ENCODE measurements at places on chromosomes 4 and X.
A peak's percentile ranks its signal among the peaks of the same experiment; 100 is the strongest.

- no peak for DNase-seq
Observed at GRCh38 chrX:39985071-39985470, 112.7 kb downstream of the BCOR start.

DNA sequence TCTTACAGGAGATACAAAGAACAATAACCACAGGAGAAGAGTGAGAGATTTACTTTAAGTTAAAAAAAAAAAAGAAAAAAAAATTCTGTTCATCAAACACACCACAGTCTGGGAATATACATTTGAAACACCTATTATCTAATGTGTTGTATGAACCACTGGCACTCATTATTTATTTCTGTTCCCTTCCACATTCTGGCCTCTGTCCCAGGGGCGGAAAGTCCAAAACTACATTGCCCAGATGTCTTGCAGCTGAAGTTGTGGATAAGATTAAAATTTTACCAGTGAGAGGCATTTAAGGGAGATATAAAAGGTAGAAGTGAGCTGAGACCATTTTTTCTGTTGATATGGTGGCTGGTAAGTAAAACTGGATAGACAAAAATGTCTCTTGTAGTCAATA is 56.2 kb downstream of the SCLT1 start:
- no peak for DNase-seq

DNA sequence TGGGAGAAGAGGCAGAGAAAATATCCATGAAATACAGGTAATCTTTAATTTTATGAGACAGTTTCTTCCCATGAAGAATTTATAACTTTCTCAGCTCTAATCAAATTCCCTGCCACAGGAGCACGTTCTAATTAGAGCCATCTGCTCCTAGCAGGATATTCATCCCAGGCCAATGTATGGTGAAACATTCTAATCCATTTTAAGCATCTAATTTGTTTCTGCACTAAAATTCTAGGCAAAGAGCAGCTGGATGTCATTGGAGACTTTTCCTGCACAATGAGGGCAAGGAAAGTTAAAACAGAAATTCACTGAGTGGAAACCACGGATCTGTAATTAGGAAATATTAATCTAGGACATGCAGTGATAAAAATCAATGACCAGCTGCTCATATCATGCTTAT is 107.7 kb upstream of the ZFP42 start:
- no peak for DNase-seq

- DNase-seq = no peak
Observed at GRCh38 chr4:13968723-13969122, 341.2 kb upstream of the BOD1L1 start.

DNA sequence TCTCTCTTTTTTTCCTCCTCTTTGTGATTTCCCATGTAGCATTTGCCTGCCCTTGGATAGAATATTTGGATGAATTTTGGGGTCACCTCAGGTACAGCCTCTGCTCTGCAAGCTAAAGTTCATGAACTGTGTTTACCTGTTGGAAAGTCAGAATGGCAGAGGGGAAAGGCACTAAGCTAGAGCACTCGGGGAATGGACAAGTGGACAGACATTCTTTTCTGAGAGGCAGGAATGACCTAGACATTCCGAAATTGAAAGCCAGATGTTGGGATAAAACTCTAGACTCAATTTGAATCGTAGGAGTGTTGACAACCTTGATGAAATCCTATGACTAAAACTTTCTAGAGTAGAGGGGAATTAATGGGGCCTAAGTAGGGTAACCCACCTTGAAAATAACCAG is 56.1 kb downstream of the LUZP4 start:
- no peak for DNase-seq

GRCh38 chrX:39857780-39858179 is 240.0 kb downstream of the BCOR start:
- DNase-seq = peak; percentile 18

- peak; percentile 14 for DNase-seq
Observed at GRCh38 chr4:54230484-54231418, 1.7 kb downstream of the PDGFRA start.

DNA sequence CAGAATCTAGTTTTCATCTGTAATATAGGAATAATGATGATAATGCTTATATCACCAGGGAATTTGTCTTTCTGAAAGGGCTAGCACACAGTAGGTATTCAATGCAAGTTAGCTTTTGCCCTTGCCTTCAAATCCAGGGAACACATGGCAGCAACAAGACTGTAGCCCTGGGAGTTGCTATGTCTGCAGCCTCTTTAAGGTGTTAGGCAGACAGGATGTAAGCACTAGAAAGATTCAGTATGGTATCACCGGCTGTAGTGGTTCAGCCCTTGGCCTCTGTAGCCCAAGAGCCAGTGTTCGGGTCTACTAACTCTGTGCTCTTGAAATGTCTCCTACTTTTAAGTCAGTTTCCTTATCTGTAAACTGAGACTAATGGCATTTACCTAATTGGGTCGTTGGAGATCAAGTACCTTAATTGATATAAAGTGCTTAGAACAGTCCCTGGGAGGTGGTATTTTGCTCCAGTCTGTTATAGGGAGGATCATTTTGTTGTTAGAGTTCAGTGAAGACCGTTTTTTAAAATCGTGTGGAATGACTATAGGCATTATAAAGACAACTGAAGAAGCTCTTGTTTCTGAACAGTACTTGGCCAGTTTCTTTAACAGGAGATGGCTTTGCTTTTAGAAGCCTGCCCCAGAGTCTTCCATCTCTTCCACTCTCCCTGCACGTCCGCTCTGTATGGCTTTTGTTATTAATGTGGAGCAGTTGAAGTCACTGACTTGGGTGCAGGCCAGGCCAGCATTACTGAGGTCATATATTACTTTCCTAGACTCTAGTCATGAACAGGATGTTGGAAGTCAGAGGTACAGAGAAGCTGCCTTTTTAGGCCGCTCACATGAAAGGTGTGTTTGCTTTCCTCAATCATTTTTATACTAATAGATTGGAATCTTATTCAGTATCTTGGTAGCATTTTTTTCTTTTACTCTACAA is 44.8 kb downstream of the GAB1 start:
- no peak for DNase-seq

- DNase-seq = no peak
Observed at GRCh38 chr4:2400841-2401609, 17.4 kb downstream of the ZFYVE28 start.

DNA sequence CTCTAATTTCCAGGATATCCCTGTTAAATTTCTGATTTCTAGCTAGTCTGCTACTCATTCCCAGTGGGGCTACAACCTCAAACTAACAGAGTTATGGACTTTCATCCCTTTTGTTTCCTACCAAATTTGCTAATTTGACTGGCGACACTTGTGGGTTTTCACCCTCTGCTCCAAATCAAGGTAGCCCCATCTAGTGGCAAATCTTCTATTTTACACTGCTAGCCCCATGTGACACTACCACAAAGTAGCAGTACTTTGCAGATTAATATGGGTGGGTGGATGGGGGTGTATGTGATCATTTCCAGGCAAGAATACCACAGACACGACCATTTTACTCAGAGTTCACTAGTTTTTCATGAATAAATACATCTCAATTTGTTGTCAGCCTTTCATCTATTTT is 150.3 kb downstream of the MSL3 start:
- DNase-seq = peak; percentile 5

GRCh38 chrX:109190542-109190941 is 291.3 kb downstream of the GUCY2F start:
- no peak for DNase-seq

DNA sequence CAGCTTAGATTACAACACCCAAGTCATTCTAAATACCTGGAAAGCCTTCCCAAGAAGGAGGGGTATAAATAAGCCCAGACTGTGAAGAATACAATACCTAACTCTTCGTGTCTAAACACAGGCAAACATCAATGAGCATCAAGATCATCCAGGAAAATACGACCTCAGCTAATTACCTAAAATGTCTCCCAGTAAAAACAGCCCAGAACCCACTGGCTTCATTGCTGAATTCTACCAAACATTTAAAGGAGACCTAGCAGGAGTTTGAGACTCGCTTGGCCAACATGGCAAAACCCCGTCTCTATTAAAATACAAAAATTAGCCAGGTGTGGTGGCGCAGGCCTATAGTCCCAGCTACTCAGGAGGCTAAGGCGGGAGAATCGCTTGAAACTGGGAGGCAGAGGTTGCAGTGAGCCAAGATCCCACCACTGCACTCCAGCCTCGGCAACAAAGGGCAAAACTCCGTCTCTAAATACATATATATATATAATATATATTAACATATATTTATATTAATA is 19.1 kb upstream of the HSFX4 start:
- DNase-seq = no peak

DNA sequence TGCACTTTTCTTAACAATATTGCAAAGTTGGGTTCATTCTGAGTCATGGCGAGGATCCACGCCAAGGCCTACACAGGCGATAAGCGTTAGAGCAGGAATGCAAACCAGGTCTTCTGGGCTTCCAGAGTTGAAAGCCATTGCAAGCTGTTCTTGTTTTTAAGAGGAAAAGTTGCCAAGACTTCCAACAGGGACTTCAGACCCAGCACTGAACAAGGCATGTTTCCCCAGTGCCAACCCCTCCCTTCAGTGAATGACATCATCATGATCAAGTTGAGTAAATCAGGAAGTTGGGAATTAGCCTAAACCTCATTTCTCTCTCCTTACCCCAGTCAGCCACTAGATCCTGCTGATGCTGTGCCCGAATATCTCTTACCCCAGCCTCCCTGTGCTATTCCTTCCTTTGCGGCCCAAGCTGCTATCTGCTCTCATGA is 355.1 kb downstream of the HS3ST1 start:
- DNase-seq = no peak

DNA sequence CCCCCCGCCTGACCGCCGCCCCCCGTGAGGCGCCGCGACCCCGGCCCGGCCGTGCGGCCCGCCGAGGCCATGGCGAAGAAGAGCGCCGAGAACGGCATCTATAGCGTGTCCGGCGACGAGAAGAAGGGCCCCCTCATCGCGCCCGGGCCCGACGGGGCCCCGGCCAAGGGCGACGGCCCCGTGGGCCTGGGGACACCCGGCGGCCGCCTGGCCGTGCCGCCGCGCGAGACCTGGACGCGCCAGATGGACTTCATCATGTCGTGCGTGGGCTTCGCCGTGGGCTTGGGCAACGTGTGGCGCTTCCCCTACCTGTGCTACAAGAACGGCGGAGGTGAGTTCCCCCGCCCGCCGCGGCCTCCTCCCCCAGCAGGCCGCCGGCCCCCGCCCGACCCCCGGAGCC is 780 bp downstream of the SLC6A8 start:
- DNase-seq = no peak

GRCh38 chr4:110290511-110290910 is 92.1 kb upstream of the ELOVL6 start:
- no peak for DNase-seq

DNA sequence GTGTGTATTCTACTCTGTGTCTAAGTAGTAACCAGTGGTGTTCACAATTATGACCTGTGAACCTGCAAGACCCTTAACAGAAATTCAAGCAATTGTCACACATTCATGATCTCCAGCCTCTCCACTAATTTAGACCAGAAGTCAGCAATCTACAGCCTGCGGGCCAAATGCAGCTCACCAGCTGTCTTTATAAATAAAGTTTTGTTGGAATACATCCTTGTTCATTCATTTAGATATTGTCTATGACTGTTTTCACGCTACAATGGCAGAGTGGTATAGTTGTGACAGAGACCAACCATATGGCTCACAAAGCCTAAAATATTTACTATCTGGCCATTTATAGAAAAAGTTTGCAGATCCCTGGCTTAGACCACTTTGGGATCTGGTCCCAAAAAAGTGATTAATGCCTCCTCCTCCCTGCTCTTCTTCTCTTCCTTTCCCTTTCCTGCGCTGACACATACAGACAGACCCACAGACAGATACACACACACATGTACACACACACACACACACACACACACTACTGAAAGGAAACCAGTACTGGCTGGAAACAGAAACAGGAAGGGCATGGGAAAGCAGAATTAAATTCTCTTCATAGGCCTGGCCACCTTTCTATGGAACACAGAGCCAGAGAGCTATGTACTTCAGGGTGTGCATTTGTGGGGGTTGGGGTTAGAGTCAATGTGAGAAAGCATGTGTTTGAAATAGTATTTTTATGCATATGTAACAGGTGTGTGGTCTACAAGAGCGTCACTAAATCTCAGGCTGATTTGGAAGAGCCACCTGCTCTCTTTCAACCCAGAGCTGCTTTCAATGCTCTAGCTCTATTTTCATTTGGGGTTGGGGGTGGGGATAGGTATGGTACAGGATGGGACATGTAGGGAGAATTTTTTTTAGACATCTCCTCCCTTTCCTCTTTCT is 49.7 kb upstream of the TMEM164 start:
- DNase-seq = no peak

GRCh38 chr4:10727140-10727880 is 42.7 kb upstream of the CLNK start:
- peak; percentile 24 for DNase-seq

- DNase-seq = no peak
Observed at GRCh38 chrX:20461002-20461401, 194.3 kb upstream of the RPS6KA3 start.
